ENCODE measurements at places on chromosomes 12 and 14. TPM values are rescaled to one million over a fixed set of nuclear protein-coding genes. Genes with fewer than 3 reads are reported as not detected.

The SELPLG gene
- total RNA-seq, result 4.2 TPM

The SGPP1 gene
- total RNA-seq, result 18.1 TPM

The C12orf54 gene
- total RNA-seq, result not detected

The COA8 gene
- 21.8 TPM for total RNA-seq

DNA sequence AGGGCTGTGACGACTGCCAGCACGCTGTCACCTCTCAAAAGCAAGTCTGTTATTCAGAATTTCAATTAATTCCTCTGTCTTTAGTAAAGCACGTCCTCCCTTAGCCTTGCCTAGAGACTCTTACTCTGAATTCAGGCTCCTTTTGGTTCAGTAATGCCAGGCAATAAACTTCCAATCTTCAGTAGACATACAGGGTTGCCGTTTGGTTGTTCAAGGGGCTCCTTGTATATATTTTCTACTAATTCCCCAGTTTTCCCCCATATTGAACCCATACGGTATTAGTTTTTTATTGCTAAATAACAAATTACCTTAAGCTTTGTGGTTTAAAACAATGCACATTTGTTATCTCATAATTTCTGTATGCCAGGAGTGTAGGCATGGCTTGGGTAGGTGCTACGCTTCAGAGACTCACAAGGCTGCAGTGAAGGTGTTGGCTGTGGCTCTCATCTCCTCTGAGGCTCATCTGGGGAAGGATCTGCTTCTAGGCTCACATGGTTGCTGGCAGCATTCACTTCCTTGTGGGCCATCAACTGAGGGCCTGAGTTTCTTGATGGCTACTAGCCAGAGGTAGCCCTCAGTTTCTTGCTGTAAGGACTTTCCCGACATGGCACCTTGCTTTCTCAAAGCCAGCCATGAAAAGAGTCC, 7.3 kb upstream of the CLECL1 start:
- no peak for DNase-seq

GRCh38 chr12:43742106-43742505, 16.5 kb downstream of the PUS7L start:
- no peak for DNase-seq

DNA sequence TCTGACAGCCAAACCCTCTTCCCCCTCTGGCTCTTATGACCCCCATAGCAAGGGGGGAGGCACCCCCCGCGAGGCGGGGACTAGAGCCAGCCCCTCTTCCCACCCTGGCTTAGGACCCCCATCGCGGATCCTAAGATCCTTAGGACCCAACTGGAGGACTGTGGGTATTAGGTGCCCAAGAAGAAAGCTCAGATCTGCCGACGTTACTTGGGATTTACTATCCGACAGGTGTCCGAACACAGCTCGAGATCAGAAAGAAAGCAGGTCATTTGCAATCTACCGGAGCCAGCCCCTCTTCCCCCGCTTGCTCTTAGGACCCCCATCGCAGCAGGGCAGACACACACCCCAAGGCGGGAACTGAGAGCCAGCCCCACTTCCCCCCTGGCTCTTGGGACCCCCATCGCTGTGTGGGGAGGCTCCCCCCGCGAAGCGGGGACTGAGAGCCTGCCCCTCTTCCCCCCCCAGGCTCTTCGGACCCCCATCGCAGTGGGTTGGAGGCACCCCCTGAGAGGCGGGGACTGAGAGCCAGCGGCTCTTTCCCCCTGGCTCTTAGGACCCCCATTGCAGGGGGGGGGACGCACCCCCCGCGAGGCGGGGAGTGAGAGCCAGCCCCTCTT, 46.8 kb downstream of the DDX11 start:
- DNase-seq, result no peak

GRCh38 chr12:127389923-127390322, 877.0 kb upstream of the TMEM132C start:
- no peak for DNase-seq

GRCh38 chr12:93882763-93883162, 205.6 kb downstream of the CRADD start:
- DNase-seq, result no peak

GRCh38 chr12:18966954-18967353, 162.6 kb upstream of the PLEKHA5 start:
- DNase-seq, result no peak

Data from skin of body (tissue), 3 donors.